ENCODE measurements at places on chromosomes 3 and 15.

DNA sequence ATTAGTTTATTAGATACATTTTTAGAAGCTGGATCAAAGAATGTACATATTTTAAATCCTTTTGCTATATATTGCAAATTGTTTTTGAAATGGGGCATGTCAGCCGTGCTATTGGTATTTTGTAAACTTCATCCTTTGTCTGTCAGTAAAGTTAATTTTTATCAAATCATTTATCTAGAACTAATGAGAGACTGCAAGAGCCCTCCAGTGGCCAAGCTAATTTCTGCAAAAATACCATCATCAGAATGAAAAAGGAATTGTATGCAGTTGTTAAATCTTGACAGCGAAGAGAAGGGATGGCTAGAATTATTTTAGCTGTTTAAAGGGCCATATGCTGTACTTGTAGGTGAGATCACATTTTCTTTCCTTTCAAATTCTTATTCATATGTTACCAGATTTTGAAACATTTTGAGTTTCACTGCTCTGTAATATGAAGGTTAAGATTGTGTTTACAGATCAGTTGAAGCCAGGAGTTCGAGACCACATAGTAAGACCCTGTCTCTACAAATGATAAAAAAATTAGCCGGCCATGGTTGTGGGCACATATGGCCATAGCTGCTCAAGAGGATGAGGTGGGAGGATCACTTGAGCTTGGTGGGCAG lies 8.1 kb upstream of the CLDN11 start:
- no peak for DNase-seq

- no peak for DNase-seq
These were observed 97.3 kb downstream of the AKAP13 start for GRCh38 chr15:85477730-85478129.

DNA sequence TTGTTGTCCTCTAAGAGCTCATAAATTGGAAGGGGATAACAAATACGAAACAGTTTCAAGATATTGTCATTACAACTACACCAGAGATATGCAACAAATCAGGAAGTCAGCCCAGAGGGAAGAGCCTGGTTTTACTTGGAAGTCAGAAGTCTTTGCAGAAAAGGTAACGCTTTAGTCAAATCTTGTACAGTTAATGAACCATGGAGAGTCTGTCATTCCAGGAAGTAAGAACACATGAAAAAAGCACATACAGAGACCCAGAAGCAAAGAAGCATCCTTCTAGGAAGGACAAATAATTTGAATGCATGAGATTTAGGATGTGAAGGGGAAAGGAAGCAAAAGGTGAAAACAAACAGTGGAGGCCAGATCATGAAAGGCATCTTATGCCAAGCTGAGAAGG lies 19.6 kb downstream of the DYNC1LI1 start:
- DNase-seq = no peak

DNA sequence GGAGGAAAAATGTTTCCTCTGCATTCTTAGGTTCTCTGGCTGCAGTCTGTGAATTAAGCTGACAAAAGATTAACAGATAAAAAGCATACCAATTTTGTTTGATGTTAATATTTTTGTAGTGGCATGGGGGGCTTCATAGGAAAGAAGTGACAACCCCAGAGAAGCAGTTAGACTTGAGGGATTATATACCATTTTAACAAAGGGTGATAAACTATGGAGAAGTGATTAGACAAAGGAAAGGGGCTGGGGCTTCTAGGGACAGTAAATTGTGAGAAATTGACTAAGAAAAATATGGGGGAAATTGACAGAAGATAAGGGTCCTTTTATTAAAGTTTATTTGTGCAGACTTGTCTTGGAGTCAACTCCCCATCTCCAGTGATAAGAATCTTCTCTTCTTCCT lies 55.7 kb upstream of the NR2E3 start:
- no peak for DNase-seq

DNA sequence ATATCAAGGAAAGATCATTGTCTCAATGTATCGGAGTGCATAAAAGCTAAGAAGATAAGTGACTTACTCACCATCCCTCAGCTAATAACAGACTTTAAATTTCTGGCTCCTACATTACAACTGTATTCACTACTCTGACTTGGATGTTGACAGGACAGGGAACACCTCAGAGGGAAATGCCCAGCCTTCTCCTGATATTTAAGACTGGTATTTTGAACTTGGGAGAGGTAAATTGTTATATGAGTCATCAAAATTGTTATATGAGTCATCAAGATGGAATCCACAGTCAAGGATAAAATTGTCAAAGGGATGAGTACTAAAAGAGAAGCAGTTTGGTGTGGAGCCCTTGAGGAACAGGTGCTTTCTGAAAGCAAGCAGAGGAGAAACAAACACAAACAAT lies 961.4 kb downstream of the VGLL3 start:
- DNase-seq = no peak

DNA sequence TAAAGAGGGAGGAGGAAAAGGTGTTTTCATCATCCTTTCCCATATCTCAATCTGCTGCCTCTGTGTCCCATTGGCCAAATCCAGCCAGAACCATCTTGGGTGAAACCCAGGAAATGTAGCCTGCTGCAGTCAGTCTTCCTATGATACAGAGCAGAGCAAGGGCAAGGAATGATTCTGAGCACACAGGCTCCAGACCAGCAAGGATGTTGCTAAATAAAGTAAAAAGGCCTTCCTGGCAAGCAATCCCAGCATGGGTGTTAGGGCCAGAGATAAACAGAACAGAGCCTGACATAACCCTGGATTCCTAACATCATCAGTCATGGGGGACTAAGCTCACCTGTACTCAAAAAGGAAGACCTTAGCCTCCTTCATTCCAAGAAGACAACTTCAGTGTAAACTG lies 90.7 kb upstream of the AGTR1 start:
- no peak for DNase-seq

DNA sequence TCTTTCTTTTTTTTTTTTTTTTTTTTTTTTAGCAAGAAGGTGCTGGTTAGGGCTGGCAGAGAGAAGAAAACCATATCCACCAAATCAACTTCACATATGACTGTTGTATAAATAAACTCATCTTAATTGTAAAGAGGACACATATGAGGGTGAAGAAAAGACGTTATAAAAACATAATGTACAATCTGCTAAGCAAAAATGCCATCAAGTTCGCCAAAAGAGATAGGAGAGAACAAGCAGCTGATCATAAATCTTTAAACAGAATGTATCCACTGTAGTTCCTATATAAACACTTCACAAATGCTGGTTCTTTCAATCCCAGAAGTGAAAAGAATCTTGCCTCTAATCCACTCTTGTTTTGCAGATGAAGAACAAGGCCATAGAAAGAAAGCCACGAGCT lies 9.2 kb downstream of the FGF12 start:
- DNase-seq = no peak

- DNase-seq = no peak
These were observed 64.9 kb upstream of the PYGO1 start for GRCh38 chr15:55652909-55653495.

- no peak for DNase-seq
These were observed 8.9 kb upstream of the KBTBD8 start for GRCh38 chr3:66989241-66989640.

GRCh38 chr15:57634290-57634689 lies 42.6 kb downstream of the MYZAP start:
- DNase-seq = no peak

- no peak for DNase-seq
These were observed 25.5 kb downstream of the ST3GAL6 start for GRCh38 chr3:98788651-98789050.

GRCh38 chr15:60408463-60408981 lies 10.7 kb upstream of the ANXA2 start:
- DNase-seq = no peak

- DNase-seq = no peak
These were observed 4.3 kb downstream of the SLCO3A1 start for GRCh38 chr15:91857772-91858171.

DNA sequence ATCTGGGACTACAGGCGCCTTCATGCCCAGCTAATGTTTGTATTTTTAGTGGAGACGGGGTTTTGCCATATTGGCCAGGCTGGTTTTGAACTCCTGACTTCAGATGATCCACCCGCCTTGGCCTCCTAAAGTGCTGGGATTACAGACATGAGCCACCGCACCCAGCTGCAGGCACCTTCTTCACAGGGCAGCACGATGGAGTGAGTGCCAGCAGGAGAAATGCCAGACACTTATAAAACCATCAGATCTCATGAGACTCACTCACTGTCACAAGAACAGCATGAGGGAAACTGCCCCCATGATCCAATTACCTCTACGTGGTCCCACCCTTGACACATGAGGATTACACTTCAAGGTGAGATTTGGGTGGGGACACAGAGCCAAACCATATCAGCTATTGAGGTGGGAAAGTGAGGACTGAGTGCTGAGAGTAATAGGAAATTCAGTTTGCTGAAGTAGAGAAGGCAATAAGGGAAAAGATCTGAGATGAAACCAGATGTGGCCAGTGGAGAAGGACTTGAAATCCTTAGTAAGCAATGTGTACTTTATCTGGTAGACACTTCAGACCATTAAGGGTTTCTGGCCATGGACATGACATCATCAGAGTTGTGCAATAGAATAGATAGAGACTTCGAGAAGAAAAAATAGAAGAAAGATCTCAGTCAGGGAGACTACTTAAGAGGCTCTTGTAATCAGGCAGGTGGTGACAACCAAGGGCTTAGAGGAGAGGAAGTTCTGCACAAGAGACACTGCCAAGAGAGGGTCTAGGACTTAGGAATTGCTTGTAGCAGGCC lies 18.1 kb upstream of the ATP13A5 start:
- DNase-seq = no peak

- DNase-seq = no peak
These were observed 233.3 kb downstream of the NLGN1 start for GRCh38 chr3:173630849-173631248.

- no peak for DNase-seq
These were observed 74.0 kb downstream of the RBMS3 start for GRCh38 chr3:29354894-29355293.

DNA sequence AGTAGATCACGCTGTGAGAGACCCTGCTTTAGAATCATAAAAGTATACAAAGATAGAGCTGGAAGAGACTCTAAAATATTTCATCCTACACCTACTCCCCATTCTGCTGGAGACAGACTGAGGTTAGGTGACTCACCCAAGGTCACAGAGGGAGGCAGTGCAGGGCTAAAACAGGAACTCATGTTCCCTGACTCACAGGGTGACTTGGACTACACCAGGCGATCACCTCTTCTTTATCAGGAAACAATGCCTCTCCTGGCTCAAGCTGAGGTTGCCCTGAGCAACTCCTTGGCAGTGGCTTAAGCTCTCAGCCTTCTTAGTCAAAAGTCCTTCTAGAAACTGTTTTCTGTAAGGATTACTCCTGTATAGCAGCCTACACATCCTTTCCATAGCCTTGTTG lies 26.4 kb upstream of the TNFAIP8L3 start:
- peak; percentile 1 for DNase-seq

- DNase-seq = no peak
These were observed 799 bp downstream of the VPS33B start for GRCh38 chr15:91021516-91022074.
